EL (cell line): ENCODE measurements at places on chromosomes 12 and 14.
A peak's percentile ranks its signal among the peaks of the same experiment; 100 is the strongest.

GRCh38 chr12:123056709-123057108 is 76.2 kb downstream of the ARL6IP4 start:
- no peak for DNase-seq

- peak; percentile 66 for DNase-seq
Measured at GRCh38 chr14:90177539-90178189, 78.7 kb upstream of the PSMC1 start.

- DNase-seq, result no peak
Measured at GRCh38 chr14:87052646-87053225, 940.2 kb downstream of the GALC start.

- DNase-seq, result no peak
Measured at GRCh38 chr12:43011383-43011926, 421.9 kb upstream of the PRICKLE1 start.

GRCh38 chr12:121379945-121380344 is 20.0 kb upstream of the RNF34 start:
- no peak for DNase-seq

DNA sequence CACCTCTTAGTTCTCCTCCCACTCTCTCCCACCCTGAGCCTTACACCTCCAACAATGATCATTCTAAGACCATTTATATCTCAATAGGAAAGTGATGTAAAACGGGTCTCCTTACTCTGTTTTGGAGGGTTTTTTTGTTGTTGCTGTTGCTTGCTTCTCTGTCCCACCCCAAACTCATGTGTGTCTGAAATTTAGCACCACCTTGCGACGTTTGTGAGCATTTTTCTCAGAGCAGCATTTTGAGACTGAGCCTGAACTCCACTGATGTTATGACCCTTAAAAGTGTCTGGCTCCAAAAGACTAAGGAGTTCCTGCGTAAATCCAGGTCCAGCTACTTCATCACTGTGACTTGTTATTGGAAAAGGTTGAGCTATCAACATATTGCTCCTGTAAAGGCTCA is 155.0 kb downstream of the DAD1 start:
- DNase-seq, result no peak

GRCh38 chr14:56094076-56094475 is 24.1 kb upstream of the PELI2 start:
- DNase-seq, result no peak

DNA sequence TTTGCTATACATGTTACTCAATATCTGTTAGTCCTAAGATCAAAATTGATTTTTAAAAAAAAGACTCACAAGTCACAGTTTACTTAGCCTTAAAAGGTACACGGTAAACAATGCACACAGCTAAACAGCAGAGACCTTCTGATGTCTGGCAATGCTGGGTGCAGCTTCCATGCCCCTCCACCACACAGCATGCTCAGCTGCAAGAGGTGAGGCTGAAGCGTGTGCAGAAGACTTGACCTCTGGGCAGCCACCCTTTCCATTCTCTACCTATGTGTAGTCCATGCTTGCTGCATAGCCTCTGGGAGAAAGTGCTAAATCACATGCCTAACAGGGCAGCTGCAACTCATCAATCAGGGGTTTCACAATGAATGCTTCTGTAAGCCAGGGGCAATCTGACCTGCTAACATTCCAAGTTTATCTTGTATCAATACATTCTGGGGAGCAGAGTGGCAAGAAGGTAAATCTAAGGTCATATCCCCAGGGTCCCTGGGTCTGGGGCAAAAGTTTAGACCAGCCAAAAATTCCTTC is 44.5 kb upstream of the AMN1 start:
- no peak for DNase-seq

GRCh38 chr14:22786685-22787084 is 20.2 kb downstream of the OXA1L start:
- DNase-seq, result no peak

DNA sequence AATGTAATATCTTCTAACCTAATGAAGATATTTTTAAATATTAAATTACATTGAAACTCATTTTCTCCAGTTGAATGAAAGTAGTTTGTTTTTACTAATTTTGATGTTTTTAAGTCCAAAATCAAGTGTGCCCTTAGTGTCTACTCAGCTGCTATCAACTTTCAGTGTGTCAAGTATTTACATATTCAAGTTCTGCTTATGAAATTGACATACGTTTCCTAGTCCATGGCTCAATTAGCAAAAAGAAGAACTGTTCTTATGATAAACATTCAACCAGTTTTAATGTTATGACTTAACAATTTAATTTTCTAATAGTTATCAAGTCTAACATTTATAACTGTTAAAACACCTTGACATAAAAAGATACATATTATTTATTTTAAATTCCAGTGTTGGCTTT is 137.1 kb downstream of the DUSP6 start:
- DNase-seq, result no peak

- no peak for DNase-seq
Measured at GRCh38 chr14:75064205-75064567, 362 bp upstream of the ACYP1 start.

- DNase-seq, result no peak
Measured at GRCh38 chr12:1536817-1537216, 57.6 kb downstream of the FBXL14 start.

DNA sequence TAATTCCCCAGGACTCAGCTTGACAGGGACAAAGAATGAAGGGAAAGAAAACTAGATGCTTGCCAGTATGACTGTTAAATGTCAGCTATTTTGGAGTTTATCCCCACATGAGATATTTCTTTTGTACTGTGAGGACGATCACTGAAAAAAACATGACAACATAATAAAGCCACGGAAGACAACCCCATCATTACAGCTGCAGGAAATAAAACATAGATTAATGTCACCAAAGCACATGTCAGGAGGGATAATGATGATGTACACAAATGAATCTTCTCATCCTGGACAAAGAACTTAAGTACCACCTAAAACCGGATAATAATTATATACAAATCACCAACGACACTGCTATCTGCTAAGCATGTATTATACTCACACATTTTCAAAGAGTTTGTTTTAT is 84.6 kb upstream of the GRIP1 start:
- no peak for DNase-seq

GRCh38 chr14:34665785-34666435 is 36.0 kb upstream of the SNX6 start:
- peak; percentile 96 for DNase-seq

DNA sequence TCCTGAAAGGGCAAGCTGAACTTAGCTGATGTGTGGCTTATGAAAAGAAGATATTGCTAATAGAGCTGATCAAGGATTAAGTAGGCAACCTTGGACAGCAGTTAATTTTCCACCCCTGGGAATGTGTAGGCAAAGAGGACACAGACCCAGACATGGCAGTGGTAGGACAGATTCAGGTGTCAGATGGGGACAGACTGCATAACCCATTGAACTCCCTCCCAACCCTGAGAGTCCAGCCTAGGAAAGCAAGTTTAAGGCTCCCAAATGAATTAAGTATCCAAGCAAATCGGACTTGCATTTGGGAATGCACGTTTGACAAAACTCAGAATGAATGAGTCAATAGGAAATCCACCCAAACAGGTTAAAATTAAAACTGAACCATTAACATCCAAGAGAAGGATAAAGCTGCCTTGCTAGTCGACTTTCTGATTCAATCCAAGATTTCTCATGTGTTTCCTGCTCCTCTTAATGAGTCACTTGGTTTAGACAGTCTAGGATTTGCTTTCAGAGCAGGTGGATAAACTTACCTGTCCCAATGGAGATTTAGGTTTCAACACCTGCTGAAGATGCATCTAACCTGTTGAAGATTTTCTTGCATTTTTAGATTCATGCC is 385.4 kb downstream of the CCDC91 start:
- no peak for DNase-seq

- DNase-seq, result no peak
Measured at GRCh38 chr12:3110578-3110977, 33.4 kb downstream of the TSPAN9 start.

- peak; percentile 93 for DNase-seq
Measured at GRCh38 chr12:54428050-54429013, 9.3 kb upstream of the ITGA5 start.

DNA sequence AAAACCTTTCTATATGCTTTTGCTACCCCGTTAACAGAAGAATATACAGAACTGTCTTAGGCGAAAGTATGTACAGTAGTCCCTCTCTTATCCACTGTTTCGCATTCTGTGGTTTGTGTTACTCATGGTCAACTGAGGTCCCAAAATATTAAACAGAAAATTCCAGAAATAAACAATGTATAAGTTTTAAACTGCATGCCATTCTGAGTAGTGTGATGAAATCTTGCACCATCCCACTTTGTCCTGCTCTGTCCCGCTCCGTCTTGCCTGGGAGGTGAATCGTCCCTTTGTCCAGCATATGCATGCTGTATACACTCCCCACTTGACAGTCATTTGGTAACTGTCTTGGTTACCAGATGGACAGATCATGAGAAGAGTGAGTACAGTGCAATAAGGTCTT is 70.1 kb upstream of the STRN3 start:
- peak; percentile 33 for DNase-seq

DNA sequence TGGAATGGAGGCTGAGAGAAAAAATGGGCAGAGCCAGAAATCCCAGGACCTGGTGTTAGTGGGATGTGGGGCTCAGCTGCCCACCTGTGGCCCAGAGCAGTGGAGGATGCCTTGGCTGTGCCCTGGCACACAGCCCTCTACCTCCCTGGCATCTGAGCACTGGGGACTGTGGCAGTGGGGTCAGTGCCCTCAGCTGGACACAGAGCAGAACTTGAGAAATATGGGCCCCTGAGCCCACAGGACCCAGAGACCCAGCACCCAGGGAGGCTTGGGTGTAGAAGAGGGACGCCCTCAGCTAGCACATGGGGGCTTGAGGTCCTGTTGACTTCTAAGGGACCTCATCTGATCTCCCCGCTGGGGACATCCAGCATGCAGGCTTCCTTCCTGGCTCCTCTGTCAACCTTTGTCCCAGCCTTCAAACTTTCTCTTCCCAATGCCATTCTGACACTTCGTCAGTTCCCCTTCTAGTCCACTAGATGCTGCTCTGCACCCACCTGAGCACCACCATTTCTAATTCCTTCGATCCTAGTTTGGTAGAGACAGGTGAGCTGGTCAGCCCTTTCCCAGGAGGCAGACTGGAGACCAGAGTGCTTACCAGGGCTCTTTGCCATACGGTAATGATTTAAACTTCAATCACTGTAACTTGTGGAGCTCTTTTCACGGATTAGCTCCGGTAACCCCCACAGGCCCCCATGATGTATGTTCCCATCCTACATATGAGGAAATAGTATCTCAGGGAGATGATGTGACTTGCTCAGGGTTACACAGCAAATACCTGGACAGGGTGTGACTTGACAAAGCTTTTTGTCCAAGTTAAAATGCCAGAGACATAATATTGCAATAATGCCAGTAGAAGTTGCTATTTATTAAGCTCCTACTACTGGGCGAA is 143.7 kb downstream of the ASCL4 start:
- DNase-seq, result peak; percentile 8

DNA sequence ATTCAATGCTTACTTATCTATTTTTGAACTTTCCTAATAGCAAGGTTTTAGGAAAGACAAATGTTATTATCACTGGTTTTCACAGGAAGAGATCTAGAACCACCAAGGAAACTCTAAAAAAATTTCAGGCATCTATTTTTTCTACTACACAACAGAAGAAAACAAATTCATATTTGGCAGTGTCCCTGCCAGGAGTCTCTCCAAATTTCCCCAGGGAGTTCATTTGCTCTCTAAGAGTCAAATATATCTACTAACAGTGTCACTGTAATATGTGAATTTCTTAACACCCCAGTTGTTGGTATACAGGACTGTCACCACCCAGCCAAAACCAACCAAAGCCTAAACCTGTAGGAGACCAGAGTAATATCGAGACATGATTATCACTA is 83.4 kb downstream of the STXBP6 start:
- DNase-seq, result no peak

GRCh38 chr14:89359477-89360222 is 57.4 kb downstream of the FOXN3 start:
- no peak for DNase-seq

- DNase-seq, result no peak
Measured at GRCh38 chr12:4140581-4141301, 132.8 kb upstream of the CCND2 start.

GRCh38 chr14:103003850-103004249 is 53.5 kb downstream of the CDC42BPB start:
- DNase-seq, result no peak

DNA sequence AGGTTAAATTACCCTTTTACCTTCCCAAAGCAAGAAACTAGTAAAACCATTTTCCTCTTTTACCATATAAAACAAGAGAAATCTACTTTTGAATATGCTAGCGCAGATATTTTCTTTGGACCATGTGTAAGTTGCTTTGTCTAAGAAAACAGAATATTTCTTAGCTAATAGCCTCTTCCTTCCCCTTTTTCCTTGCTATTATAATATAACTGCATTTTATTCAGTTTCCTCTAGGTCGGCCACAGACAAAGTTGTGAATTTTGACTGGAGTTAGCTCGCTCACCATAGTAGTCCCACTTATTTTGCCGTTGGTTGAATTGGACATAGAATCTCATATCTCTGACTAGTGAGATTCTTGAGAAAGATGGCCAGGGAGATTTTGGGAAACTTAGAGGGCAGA is 115.6 kb downstream of the PLEKHA5 start:
- no peak for DNase-seq

DNA sequence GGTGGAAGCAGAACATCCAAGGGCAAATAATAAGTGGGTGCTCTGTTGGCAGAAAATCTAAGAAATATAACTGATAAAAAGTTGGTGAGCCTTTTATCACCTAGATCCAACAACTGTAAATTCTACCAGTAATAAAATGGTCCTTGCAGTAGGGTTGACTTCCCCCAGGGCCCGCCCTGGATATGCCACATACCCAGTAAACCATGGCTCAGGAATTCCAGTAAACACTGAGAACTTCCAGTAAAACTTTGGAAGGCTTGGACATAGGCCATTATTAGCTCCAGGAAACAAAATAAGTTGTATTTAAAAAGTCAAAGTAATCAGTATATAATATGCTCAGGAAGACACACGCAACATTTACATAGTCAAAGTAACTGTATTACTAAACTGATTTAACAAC is 402.2 kb downstream of the BCAT1 start:
- no peak for DNase-seq
